ENCODE measurements at places on chromosomes 12 and 14.

- DNase-seq: no peak
Observed at GRCh38 chr12:79298506-79298905, 392.3 kb downstream of the PAWR start.

DNA sequence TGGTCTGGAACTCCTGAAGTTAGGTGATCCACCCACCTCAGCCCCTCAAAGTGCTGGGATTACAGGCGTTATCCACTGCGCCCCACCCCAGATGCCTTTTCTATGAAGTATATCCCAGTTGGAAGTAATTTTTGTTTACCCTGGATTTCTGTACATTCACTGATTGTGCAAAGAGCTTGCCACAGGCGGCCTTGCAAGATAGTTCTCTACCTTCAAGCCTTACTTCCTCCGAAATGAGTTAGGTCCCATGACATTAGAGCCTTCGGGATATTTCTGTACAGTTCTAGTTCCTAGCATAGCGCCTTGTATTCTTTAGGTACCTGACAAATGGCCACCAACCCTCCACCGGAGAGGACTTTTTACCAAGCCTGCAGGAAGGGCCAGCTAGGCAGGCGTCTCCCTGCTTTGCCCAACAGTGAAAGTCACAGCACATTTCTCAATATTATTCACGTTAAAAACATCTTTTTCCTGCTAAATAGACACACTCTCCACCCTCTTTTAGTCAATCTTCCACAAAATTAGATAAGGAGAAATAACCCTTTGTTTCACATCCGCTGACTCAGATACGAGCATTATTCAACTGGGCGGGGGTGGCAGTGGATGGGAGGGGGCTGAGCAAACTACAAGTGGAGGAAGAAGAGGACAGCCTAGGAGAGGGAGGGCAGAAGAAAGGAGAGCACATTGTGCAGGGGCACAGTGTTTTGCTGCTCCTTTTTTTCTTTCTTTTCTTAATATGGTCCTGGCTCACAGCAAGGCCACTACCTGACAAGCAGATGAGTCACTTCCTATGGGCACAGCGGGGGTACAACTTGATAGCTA lies 40.0 kb upstream of the CAPRIN2 start:
- no peak for DNase-seq

DNA sequence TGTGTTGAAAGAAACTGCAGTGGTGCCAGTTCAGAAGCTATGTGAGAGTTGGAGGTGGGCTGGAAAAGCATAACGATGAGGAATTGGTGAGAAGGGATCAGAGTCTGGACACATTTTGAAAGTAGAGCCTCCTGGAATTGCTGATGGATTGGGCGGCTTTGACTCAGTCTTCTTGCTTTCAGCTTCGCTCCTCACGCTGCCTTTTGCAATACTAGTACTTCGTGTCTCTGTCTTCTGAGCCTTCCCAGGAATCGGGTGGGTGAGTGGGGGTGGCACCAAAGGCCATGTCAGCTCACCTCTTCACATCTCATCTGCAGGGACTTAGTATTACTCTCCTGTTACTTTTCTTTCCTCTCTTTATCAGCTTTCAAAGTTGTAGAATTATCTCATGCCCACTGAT lies 101.6 kb upstream of the RFX4 start:
- no peak for DNase-seq

- no peak for DNase-seq
Observed at GRCh38 chr12:120961604-120962531, 16.5 kb upstream of the HNF1A start.

DNA sequence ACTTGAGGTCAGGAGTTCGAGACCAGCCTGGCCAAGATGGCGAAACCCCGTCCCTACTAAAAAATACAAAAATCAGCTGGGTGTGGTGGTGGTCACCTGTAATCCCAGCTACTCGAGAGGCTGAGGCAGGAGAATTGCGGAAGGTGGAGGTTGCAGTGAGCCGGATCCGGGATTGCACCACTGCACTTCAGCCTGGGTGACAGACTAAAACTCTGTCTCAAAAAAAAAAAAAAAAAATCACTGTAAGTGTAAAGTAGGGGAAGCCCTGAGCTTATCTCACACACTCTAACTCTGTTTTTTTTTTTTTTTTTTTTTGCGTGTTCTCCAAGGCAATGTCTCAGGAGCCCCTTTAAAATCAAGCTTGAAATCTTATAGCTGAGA lies 421 bp upstream of the RBMS2 start:
- DNase-seq: no peak

DNA sequence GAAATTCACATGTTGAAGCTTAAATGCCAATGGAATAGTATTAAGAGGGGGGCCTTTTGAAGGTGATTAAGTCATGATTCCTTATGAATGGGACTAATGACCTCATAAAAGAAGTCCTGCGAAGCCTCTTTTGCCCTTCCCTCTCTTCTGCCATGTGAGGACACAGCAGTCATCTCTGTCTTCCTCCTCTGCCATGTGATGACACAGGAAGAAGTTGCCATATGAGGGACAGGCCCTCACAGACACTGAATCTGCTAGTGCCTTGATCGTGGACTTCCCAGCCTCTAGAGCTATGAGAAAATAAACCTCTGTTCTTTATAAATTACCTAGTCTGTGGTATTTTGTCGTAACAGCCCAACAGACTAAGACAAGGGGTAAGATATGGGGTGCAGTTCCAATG lies 100.7 kb downstream of the VCPKMT start:
- no peak for DNase-seq

DNA sequence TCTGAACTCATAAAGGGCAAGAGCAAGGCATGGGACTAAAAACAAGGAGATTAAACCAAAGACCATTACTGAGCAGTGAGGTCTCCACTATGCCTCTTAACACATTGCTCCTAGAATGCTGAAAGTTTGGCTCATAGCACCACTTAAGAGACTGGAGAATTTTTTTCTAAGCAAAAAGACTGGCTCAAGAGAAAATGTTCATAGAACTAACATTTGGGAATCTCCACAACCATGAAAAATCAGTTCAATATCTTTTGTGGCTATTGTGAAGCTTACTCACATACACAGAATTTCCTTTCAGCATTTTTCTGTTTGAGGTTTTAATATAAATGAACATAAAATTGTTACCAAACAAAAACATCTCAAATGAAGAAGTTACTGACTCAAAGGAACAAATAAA lies 255.8 kb downstream of the CCDC91 start:
- DNase-seq: no peak
